Astrocyte of the spinal cord (primary cell): ENCODE measurements at places on chromosomes 3 and 15.
A peak's percentile ranks its signal among the peaks of the same experiment; 100 is the strongest.

GRCh38 chr15:58467722-58468423, 36.1 kb downstream of the LIPC start:
- peak; percentile 68 for DNase-seq

- peak; percentile 40 for DNase-seq
Measured at GRCh38 chr3:115659253-115660220, 36.2 kb downstream of the GAP43 start.

DNA sequence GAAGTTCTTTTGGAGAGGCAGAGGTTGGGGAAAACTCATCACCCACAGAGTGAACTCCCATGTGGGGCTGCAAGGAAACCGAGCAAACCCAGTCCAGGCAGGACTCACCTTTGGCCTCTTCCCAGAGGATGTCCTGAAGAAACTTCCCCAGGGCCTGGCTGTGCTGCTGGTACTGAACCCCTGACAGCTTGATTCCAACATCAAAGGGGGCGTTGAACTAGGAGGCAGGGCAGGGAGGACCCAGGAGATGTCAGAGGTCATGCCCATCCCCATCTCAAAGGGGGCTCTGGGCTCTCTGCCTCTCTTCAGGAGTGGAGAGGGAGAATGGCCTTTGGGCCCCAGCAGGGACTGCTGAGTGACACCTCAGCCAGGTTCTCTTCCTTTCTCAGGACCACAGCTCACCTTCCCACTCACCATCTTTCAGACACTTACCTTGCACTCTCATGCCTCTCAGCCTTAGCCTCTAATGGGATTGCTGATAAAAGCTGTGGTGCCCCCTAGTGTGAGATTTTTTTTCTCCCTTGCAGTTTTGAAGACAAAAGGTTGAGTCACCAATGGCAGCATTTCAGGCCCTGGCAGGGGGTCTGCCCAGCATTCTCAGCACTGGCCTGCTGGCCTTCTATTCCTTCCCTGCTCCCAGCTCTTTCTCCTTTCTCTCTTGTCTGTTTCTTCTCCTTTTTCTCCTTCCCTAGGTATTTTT, 6.0 kb downstream of the GHRL start:
- DNase-seq: peak; percentile 83

DNA sequence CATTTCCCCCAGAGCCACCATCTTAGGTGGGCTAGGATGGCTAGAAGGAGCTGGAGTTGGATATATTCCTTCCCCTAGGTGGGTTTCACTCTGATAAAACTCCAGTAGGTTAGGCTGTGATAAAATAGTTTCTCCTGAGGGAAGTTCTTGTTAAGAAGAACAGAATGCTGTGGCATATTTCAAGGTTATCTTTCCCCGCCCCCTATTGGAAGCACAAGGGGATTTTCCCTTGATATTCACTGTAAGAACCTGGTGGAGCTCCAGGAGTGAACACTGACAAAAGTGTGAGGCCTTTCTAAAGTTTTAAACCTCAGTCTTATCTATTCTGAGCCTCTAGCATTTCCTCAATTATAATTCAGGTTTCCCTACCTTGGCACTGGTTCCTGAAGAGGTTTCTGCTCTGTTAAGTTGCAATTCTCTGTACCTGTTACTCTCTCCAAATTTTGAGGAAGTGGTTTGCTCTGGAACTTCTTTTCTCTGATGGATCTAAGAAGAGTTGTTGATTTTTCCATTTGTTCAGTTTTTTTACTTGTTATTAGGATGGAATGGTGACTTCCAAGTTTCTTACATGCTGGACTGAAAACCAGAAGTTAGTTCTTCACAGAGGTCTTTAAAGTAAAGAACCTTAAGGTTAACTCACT, 113.5 kb downstream of the GMPS start:
- no peak for DNase-seq

GRCh38 chr3:71520161-71521020, 63.1 kb downstream of the FOXP1 start:
- DNase-seq: peak; percentile 73

DNA sequence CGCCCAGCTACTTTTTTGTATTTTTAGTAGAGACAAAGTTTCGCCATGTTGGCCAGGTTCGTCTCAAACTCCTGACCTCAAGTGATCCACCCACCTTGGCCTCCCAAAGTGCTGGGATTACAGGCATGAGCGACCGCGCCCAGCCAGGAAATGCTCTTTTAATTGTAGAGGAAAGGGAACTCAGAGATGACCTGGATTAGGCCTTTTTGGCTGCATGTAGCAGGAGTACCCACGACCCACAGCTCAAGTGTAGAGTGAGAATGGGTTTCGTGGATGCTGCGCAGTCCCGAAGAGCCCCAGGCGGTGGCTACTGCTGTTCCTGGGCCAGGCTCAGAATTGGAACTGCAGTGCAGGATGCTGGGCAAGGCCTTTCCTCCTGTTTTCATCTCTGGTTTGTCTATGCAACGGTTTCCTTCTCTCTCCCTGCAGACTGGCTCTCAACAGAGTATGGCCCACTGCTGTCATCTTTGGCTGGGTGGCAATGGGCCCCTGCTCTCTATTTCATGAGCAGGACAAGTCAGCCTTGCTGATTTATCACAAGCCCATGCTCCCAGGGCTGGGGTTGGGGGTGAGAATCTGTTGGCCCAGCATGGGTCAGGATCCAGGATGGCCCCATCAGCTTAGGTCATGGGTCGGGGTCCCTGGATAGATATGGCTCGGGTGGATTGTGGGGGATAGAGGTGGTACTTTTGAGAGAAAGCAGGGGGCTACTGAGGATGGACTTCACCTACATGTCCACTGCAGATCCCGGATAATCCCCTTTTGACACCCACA, 51.2 kb downstream of the GASK1A start:
- no peak for DNase-seq

DNA sequence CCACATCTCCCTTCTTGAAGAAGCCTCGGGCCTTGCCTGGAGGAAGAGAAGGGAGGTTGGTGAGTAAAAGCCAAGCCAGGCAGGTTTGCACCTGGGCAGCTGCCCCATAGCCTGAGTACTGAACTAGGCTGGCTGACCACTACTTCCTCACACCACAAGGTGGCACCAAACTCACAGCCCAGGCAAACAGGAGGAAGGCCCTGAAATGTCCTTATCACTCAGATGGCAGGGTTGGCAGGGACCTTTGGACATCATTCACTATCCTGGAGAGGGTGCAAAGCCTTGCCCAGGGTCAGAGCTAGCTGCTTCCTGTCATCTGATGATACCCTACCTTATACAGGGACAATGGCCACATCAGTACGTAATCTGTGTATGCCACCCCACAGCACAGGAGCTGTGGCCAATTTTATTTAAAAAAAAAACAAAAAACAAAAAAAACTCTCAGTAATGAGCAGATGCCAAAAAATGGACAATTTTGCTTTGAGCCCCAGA, 2.2 kb upstream of the GRAMD2A start:
- DNase-seq: peak; percentile 67

GRCh38 chr15:68056097-68056865, 2.2 kb downstream of the PIAS1 start:
- no peak for DNase-seq

DNA sequence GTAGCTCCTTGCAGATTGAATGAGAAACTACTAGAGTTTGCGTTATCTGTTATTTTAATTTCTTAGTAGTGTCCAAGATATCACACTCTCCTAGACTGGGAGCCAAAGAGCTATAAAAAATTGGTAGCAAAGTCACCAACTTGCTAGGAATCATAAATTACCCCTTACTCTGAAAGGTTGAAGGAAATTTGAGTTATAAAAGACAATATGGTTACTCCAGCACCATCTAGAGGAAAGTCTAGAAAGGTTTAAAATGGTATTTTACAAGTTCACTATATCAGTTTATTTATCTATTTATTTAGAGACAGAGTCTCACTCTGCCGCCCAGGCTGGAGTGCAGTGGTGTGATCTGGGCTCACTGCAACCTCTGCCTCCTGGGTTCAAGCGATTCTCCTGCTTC, 121.6 kb downstream of the RBPMS2 start:
- peak; percentile 49 for DNase-seq

GRCh38 chr3:131630807-131631206, 128.0 kb upstream of the MRPL3 start:
- peak; percentile 13 for DNase-seq

- DNase-seq: no peak
Measured at GRCh38 chr15:82781349-82781748, 24.5 kb downstream of the FSD2 start.

DNA sequence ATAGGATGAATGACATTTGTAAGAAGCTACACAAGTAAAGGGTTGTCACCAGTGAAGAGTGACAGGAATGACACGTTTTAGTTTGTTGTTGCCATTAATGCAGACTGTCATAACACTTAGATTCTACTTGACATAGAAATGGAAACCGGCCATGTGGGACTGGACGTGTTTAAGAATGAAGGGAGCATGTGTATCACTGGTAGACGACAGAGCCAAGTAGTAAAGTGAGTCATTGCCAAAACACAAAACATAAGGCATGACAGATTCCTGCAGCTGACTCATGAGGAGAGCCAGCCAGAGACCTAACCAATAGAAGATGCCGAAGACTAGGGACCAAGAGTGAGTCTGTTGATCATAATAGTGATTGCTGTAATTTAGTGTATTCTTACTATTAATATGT, 106.2 kb upstream of the PLAAT1 start:
- DNase-seq: peak; percentile 86

- DNase-seq: peak; percentile 80
Measured at GRCh38 chr3:129305592-129306091, 27.0 kb downstream of the HMCES start.

DNA sequence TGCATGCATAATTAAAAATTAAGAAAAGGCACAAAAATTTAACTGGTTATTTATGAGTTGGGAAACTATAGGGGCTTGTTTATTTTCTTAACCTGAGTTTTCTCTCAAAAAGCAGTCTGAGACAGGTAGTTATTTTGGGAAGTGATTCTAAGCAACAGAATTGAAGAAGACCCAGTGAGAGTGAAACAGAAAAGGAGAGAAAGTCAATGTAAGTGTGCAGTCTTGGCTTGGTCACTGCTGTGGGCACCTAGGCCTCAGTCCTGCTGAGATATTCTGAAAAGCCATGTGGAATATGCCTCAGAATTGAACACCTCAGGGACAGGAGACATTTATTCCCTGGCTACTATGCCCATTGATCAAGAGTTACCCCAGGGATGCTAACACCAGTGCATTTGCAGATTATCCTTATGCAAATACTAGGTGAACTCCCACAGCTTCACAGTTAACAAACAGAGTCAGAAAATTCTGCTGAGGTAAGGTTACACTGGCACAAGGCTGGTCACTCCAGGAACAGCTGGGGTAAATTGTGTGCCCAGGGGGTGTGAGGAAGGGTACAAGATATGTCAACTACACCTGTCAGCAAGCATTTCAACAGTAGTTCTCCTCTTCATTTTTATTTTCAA, 222.7 kb downstream of the EFHB start:
- DNase-seq: no peak

- no peak for DNase-seq
Measured at GRCh38 chr3:65524584-65524983, 514.1 kb downstream of the MAGI1 start.

DNA sequence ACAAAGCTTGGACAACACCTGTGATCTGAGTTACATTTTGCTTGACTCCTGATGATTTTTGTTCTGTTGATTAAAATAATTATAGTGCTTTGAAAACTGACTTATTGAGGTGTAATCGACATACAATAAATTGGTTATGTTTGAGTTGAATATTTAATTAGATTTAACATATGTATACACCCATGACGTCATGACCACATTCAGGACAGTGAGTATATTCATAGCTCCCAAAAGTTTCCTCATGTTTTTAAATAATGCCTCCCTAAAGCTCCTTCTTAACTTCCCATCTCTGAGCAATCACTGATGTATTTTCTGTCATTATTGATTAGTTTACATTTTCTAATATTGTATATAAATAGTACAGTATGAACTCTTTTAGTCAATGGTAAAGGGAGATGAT, 801.2 kb downstream of the PDCD6IP start:
- DNase-seq: no peak

- DNase-seq: no peak
Measured at GRCh38 chr3:102113421-102114041, 264.2 kb downstream of the NFKBIZ start.

- DNase-seq: peak; percentile 81
Measured at GRCh38 chr3:51975852-51976549, 1.1 kb downstream of the ABHD14A start.

DNA sequence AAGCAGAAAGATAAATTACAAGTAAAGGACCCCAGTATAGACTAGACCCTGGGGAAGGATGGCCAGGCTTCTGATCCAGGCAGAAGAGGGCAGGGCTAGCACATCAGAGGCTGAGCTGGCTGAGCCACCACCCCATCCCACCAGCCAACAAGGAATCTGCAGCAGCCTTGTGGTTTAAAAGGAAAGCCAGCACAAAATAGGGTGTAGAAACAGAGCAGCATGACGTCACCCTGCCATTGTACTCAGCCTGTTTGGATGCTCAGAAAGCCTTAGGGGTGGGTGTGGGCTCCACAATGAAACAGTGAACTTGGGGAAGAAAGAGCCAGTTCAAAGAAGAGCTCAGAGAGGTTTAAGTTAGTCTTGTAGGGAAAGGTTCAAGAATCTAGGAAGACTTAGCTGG, 28.2 kb downstream of the DUOX1 start:
- DNase-seq: peak; percentile 84

DNA sequence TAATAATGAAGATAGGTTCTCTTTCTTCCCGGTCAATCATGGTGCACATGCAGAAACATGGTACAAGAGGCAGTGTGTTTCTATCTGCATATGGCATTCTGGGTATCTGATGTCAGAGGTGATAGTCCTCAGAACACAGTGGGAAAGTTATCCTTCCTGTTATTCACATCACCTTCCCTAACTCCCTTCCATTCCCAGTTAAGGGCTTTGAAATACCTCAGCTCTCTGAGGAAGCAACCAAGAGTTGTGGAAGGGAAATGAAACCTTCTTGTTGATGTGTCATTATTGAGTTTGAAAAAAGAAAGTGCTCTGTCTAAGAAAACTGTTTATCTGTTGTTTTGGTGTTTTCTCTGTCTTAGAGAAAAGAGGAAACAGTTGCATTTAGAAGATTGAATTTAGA, 21.9 kb upstream of the P2RY13 start:
- DNase-seq: no peak

DNA sequence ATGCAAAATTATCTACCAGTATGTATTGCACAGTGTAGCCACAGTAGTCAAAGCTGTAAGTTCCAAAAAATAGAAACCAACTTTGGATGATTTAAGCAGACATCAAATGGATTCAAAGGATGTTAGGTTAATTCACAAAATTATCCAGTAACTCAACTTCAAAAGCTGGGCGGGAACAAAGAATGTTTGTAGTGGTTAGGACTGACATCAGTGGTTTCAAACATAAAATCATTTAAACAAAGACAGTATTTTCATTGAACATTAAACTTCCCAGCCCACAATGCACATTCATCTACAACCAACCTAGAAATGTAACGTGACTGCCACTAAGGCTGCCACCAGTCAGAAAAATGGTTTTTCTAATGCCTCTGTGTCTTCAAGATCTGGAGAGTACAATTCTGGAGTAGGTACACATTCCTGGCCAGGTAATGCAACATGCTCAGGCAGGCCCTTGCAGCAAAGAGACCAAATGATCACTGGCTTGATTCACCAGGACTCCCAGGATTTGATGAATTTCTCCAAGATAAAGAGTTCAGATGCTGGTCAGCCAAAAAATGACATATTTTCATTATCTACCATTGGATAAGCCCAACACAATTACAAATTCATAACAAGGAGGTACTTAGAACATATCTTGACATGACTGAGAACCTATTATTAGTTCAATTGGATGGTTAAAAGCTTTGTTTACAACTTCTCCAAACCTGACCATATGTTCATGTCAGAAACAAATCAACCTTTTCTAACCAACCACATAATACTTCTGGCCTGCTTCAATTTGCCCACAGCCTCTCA, 189.8 kb upstream of the CNTN4 start:
- DNase-seq: no peak
